Stimulated activated CD4-positive, alpha-beta T cell treated with anti-CD3 and anti-CD28 coated beads, Interleukin-1b, Interleukin-23, amount 100 ng/mL, for 24 hours (primary cell): ENCODE measurements at places on chromosomes 12 and 14.

GRCh38 chr12:90621927-90622326, 333.0 kb downstream of the CCER1 start:
- DNase-seq, result no peak

DNA sequence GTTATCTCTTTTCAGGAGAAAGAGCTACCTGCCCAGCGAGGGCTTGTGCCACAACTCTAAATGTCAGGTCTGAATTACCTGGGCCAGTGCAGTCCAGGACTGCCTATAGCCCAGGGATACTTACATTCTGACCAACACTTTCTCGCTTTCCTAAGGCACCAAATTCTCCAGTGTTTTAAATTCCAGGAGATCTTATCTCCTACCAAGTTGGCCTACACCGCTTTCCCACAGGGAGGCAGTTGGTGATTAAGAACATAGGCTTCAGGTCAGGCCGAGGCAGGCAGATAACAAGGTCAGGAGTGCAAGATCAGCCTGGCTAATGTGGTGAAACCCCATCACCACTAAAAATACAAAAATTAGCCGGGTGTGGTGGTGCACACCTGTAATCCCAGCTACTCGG, 41.1 kb downstream of the RPS29 start:
- no peak for DNase-seq

- no peak for DNase-seq
Observed at GRCh38 chr14:57254884-57255283, 13.8 kb downstream of the EXOC5 start.

DNA sequence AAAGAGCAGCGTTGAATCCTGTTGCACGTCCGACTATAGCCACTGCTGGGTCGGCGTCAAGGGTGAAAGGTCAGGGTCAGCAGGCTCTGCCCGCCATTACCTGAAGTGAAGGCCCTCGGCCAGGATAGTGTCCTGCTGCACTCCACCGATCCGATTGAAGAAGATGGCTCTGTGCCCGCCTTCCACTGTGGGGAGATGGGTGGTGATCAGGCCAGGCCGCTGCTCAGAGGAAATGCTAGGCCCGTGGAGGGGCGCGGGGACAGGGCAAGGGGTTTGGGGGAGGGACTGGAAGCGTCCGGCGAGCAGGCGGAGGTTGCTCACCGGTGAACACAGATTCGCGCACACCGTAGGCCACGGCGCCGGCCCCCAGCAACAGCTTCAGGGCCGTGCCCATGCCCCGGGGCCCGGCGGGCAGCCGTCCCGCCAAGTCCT, 352 bp downstream of the PHB2 start:
- no peak for DNase-seq

- DNase-seq, result no peak
Observed at GRCh38 chr12:119176267-119177055, 2.3 kb upstream of the HSPB8 start.

DNA sequence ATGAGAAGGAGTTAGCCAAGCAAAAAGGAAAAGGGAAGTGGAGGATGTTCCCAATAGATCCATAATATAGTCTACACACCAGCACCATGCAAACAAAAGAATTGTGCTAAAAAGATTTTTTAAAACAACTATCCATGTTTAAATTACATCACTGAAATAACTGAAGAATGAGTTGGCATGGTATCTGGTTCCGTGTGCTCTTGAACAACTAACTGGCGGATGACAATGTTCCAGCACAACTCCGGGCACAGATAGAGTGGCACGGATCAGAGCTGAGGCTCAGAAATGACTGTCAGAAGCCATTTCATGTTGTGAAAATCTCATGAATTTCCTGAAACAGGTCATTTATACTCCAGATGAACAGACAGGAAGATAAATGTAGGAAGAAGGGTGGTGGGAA, 153.1 kb downstream of the HMGA2 start:
- DNase-seq, result no peak

DNA sequence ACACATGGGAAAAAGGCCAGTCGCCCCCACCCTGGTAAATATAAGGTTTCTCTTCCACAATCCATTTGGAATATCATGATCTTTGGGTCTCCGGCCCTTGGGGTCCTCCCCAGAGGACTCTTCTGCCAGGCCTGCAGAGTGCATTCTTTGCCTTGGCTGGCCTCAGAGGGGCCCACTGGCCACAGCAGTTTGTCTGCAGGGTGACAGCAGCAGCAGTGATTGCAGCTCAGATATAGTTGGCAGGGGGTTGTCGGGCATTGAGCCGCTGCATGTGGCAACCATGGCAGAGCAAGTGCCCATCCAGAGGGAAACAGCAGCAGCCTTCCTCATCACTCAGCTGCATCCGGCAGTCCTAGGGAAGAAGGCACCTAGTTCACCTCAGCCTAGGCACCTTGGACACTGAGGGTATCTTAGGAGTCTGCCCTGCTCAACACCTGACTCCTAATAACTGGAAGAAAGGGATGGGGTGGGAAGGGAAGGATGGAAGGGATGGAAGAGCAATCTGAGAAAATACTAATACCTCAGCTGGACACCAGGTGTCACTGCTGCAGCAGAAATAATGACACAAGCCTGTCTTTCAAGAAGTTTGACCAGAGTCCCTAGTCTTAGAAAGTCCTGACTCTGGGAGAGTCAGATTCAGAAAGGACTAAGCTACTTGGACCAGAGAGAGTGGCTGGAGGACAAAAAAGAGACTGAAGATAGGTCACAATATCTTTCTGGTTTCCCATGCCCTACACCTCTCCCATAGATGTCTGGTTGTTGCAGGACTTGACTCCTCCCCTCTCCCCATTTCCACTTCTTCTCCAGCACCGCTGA, 8.9 kb downstream of the AJUBA start:
- DNase-seq, result no peak

- DNase-seq, result no peak
Observed at GRCh38 chr12:4943067-4943937, 33.6 kb downstream of the KCNA1 start.

- DNase-seq, result no peak
Observed at GRCh38 chr12:115847398-115847797, 430.1 kb downstream of the MED13L start.

DNA sequence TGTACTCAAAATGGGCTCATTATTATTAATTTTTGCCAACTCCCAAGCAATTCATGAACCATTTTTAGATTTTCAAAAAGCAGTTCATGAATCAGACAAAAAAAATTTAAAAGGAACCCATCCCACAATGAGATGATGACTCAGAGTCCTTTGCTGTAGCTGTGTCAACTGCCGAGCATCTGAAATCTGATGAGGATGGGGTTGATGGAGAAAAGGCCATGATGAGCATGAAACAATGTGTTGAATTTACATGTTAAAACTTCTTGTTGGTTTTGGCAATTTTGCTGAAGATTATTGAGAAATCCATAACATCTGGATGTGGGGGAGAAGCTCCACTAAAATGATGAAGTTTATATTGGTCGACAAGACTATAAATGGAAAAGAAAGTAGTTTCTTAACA, 378.0 kb downstream of the FOXG1 start:
- DNase-seq, result no peak

DNA sequence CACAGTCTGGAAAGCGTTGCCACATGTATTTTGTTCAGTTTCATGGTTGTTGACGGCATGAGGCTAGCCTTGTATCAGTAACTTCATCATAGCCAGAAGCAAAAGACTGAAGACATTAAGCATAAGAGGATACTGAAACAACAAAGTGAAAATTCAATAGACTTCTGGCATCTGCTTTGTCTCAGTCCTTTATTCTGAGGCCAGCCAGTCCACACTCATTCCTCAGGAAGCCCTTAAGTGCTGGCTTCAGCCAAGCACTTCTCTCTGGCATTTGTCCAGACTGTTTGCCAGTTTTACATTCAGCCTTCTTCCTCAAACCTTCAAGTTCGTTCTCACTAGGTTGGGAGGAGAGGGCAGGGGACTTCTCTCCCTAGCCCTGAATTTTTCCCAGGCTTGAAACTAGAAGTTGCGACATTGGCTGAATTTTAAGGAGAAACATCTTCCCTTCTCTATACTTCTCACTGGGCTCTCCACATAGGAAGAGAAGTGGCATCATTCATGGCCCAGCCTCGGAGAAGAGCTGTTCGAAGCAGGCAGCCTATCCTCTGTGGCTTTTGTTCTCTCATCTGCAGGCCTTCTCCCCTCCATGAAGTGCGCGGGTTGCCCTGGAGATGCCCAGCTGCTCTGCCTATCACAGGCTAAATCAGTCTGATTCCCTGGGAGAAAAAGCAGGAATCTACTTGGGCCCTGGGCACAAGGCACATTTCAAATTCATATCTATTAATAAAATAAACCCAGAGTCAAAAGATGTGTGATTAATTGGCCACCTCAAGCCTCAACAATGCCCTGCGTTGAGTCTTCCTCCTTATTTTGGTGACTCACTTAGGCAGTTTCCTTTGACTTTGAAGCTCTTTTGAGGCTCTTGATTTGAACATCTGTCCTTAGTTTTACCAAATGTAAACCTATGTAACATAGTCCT, 130.9 kb upstream of the PLEKHA5 start:
- no peak for DNase-seq

DNA sequence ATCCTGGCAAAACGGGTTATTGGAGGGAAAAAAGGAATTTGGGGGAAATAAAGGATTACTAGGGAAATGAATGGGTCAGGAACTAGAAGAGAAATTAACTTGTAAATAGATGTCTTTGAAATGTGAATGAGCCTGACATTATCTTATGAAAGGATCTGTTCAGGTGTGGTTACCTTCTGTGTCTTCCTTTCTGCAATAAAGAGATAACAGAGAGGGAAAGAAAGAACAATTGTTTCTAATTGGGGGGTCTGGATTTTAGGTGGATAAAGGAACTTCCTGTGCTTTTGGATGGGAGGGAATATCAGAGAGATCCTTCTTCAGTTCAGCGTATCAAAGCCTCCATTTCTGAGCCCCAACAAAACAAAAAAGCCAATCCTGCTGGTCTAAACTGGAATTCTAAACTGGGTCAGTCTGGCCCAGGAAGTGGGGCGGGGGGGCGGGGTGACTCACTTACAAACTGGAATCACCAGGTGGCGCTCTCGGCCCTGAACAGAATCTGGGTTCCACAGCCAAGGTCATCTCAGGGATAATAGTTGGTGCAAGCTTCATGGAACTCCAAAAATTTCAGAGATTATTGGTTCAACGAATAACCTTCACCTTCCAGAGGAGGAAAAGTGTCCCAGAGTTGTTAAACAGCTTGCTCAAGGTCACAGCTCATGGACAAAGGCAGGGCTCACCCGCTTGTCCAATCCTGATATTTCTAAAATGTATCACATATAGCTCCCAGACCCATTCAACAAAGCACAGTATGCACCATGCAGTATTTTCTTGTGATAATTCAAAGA, 15.2 kb upstream of the PEBP1 start:
- peak; percentile 42 for DNase-seq

- no peak for DNase-seq
Observed at GRCh38 chr14:105589161-105589925, 63.0 kb downstream of the TMEM121 start.

- DNase-seq, result no peak
Observed at GRCh38 chr14:72657214-72657921, 236.5 kb downstream of the DPF3 start.

DNA sequence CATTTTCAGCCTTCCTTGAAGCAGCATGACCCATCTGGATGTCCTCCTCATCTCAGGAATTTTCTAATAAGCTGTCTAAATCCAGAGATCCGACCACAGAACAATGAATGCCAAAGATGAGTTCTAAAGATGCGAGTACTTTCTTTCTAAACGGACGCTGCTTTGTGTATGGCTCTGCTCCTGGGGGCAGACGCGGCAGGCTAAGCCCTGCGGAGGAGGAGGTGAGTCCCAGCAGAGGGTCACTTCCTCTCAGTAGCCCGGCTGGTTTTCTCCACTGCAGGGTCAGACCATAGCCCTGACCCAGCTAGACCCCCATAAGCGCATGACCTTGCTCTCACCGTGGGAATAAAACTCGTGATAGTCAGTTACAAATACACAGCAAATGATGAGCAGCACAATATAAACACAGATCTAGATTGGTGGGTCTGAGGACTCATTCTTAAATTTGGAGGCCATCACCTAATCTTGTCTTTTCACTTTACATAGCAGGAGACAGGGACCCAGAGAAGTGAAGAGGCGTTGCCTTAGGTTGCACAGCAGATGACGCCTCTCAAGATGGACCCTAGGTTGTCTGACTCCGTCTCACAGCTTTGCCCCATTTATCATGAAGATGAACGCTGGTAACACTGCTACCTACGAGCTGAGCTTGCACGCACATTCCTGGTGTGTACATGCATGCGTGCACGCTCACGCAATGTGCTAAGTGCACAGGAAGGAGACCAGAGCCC, 16.6 kb downstream of the SSH1 start:
- no peak for DNase-seq

- DNase-seq, result no peak
Observed at GRCh38 chr12:49872781-49873181, 29.9 kb upstream of the BCDIN3D start.

- no peak for DNase-seq
Observed at GRCh38 chr12:121898287-121898686, 9.7 kb downstream of the PSMD9 start.

GRCh38 chr12:53820514-53821306, 68.9 kb upstream of the CISTR start:
- no peak for DNase-seq

GRCh38 chr12:4679711-4680110, 30.8 kb downstream of the NDUFA9 start:
- no peak for DNase-seq

GRCh38 chr12:57146961-57147944, at the start of gene LRP1-AS:
LRP1-AS (minus strand) TSS chr12:57147619.
- DNase-seq, result no peak

DNA sequence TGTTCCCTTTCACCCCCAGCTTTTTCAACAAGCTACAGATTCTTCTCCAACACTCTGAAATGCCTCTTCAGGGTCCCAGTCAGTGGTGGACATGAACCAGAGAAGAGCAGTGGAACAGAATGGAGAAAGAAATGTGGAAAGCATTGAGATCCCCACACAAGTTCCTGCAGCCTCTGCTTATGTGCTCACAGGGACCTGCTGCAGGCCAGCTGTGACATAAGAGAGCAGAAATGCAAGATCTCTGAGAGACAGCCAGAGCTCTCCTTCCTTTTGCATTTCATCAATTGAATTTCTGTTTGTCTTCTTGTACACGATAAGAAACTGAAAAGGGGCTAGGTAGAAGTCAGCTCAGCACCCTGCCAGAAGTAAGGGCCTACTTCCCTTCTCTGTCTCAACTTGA, 6.2 kb downstream of the MDM1 start:
- DNase-seq, result no peak

DNA sequence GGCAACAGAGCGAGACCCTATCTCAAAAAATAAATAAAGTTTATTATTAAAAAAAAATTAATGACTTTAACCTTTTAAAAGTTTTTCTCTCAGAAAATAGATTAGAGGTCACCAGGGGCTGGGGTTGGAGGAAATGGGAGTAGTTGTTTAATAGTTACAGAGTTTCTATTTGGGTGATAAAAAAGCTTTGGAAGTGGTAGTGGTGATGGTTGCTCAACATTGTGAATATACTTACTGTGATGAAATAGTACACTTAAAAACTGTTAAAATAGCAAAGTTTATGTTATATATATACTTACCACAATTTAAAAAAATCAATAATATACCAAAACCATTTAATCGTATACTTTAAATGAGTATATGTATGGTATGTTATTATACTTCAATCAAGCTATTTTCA, 59.6 kb downstream of the ARL6IP4 start:
- no peak for DNase-seq
